HCEC 1CT (cell line): ENCODE measurements at places on chromosomes 2 and 18.
A peak's percentile ranks its signal among the peaks of the same experiment; 100 is the strongest.

DNA sequence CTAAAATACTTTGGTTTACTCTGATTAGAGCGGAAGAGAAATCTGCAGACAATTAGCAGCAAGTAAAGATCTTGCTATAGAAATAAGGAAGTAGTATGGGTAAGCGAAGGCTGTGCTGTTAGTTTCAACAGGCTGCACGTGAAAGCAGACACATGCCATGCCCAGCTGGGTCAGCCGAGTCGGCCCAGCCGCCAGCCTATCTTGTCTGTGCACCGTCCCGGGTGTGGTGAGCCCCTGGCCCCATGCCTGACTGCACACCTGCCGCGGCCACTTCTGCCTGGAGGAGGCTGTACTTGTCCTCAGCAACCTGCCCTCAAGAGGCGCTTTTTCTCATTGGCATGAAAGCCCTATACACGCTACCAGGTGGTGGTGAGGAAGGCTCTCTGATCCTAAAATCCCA, 185.5 kb downstream of the SEPTIN10 start:
- no peak for DNase-seq

DNA sequence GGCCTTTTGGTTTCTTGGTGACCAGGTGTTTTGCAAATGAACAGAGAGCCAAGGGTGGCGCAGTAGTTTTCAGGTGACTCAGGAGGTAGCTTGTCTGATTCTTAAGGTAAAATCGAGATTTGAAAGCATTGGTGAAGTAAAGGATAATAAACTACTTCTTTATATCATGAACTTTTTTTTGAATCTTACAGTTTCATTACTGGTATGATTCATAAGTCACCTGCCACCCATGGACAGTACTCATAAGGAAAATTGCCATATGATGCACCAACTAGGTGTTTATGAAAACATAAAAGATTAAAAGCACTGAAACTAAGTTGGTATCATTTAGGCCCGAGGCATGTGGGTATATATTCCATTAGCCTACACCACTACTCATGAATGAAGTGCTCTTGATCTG, 84.1 kb upstream of the MGAT5 start:
- no peak for DNase-seq

DNA sequence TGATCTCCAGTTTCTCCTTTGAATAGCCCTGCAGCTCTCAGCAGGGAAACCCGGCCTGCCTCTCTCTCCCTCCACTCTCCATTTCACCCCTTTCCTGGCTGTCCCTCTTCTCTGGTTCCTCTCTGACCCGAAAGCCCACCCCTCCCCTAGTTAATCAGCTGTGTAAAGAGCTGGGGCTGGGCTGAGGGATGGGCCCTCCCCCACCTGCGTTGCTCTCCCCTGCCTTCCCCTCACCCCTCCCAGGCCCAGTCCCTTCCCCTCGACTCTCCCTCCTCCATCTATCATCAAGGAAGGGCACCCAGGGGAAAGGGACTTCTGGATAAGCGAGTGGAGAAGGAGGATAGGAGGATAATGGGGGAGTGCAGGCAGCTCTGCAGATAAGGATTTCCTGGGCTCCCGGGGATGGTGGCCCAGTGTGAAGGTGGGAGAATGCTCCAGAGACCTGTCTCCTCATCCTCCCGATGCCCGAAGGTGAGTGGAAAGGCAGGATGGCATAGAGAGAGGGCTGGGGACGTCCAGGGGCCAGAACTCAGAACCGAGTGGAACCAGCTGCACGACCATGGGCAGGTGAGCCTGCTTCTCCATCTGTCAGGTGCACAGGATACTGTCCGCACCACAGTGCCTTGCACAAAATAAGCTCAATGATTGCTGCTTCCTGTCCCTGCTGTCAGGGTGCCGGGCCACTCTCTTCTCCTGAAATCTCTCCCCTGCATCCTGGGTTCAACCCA, 12.0 kb downstream of the SLC30A3 start:
- DNase-seq = no peak

GRCh38 chr2:240584486-240585031, 2.0 kb upstream of the CAPN10 start:
- no peak for DNase-seq

GRCh38 chr2:95115418-95115817, 6.2 kb downstream of the MRPS5 start:
- peak; percentile 44 for DNase-seq

- DNase-seq = no peak
Observed at GRCh38 chr2:239229545-239230279, 171.1 kb downstream of the HDAC4 start.

GRCh38 chr2:45466053-45466452, 145.0 kb downstream of the SRBD1 start:
- no peak for DNase-seq

DNA sequence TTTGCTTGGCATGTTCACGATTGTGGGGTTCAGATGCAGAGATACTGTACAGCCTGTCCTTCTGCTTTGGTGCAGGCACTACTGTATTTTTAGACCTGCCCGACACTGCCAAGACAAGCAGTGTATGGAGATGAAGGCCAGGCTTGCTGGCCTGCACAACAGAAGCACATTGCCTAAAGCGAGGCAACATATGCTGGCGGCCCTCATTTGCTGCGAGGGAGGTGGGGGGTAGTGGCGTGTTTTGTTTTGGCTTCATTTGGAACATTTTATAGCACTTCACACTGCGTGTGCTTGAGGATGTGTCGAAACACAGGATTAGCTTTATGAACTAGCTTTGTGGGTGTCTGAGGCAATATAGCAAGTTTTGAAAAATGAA, 27.0 kb downstream of the TMEM182 start:
- DNase-seq = no peak

GRCh38 chr2:44110444-44110843, 58.2 kb upstream of the PPM1B start:
- no peak for DNase-seq
